H1 (cell line): ENCODE measurements at places on chromosomes 4 and X. TPM values are rescaled to one million over a fixed set of nuclear protein-coding genes. Genes with fewer than 3 reads are reported as not detected.

DNA sequence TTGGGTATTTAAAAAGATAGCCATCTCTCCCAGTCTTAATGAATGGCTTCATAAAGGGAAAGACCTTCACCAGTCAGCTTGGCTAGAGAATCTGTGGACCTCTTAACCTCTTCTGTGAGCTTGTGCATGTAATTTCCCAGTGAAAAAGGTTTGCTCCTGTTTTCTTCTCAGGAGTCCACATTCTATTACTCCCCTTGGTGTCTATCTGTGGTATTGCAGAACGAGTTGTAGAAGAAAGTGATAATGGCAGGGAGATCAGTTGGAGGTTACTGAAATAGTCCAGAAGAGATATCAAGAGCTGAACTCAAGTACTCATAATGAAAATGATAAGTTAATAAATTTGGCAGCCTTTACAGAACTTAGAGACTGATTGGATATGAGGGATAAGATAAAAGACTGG, 16.5 kb upstream of the VAMP7 start:
- H3K27ac ChIP-seq: no peak overlapping the region
- DNase-seq: no peak
- no peaks in the 10 kb centered on the region for H3K4me1 ChIP-seq
- no peaks in the 10 kb centered on the region for H3K27me3 ChIP-seq

DNA sequence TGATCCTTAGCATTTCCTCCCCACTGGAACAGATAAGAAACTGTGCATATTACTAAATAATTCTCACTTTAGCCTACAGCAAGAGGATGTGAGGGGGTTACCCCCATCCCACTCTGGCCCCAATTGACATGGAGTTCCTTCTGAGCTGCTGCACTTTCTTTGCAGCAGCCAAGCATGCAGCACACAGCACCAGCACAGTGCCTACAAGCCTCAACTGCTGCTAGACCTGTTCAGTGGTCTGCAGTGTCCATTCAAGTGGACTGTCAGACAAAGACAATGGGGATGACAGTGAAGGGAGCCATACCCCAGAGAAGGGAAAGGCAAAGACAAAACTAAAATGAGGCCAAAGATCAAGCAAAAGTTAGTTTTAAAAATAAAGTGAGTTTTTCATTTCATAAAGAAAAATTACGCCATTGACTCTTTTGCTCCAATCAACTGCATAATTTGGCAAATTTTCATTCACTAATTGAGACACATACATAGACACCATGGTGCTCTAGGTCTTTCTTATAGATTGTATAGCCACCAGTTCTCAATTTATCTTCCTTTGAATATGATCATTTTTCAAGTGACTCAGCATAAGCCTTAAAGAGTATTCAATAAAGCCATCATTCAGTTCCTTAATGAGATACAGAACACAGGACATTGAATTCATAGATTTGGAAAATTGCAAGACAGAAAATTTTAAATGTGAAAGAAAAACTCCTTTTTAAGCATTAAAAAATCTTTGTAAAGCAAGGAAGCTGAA, 410.6 kb downstream of the HNRNPD start:
- H3K4me1 ChIP-seq: no peaks in the 10 kb centered on the region
- no peak for DNase-seq
- H3K4me3 ChIP-seq: no peak overlapping the region
- H3K27ac ChIP-seq: no peak overlapping the region
- H3K27me3 ChIP-seq: no peaks in the 10 kb centered on the region

- no peak overlapping the region for H3K27ac ChIP-seq
- DNase-seq: no peak
- no peak overlapping the region for H3K4me3 ChIP-seq
- H3K36me3 ChIP-seq: no peaks in the 10 kb centered on the region
Observed at GRCh38 chr4:7956270-7956808, 16.7 kb upstream of the AFAP1 start.

GRCh38 chr4:116515959-116516358, 569.4 kb downstream of the TRAM1L1 start:
- no peaks in the 10 kb centered on the region; the same call in 1 of the 2 replicates for H3K4me1 ChIP-seq
- H3K4me3 ChIP-seq: no peak overlapping the region
- no peak for DNase-seq
- no peaks in the 10 kb centered on the region for H3K27me3 ChIP-seq
- no peak overlapping the region for H3K27ac ChIP-seq

- H3K27me3 ChIP-seq: no peaks in the 10 kb centered on the region
- H3K4me1 ChIP-seq: no peaks in the 10 kb centered on the region
- no peak for DNase-seq
- no peak overlapping the region for H3K27ac ChIP-seq
- no peak overlapping the region for H3K4me3 ChIP-seq
- no peaks in the 10 kb centered on the region for H3K36me3 ChIP-seq
Observed at GRCh38 chrX:19198473-19198872, 76.2 kb upstream of the ADGRG2 start.

DNA sequence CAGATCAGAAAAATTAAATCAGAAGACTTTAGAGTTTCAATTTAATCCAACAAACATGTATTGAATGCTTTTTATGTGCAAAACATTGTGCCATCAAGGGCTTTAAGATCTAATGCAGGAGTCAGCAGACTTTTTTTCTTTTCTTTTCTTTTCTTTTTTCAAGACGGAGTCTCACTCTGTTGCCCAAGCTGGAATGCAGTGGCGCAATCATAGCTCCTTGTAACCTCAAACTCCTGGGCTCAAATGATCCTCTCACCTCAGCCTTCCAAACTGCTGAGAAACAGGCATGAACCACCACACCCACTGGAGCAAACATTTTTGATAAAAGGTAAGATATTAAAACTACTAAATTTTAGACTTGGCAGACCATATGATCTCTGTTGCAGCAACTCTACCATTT, 24.6 kb upstream of the LRBA start:
- H3K4me3 ChIP-seq: no peak overlapping the region
- H3K27ac ChIP-seq: no peak overlapping the region
- H3K4me1 ChIP-seq: no peaks in the 10 kb centered on the region
- no peaks in the 10 kb centered on the region; the same call in 1 of the 2 replicates for H3K36me3 ChIP-seq
- no peak for DNase-seq

DNA sequence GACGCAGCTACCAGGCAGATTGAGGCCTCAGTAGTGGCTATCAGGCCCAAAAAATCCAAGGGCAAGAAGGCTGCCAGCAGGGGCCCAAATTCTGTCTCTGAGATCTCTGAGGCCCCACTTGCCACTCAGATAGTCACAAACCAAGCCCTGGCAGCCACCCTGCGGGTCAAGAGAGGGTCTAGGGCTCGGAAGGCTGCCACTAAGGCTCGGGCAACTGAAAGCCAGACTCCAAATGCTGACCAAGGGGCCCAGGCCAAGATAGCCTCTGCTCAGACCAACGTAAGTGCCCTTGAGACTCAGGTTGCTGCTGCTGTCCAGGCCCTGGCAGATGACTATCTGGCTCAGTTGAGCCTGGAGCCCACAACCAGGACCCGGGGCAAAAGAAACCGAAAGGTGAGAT, 2.8 kb downstream of the TRO start:
- H3K27me3 ChIP-seq: no peaks in the 10 kb centered on the region
- H3K4me3 ChIP-seq: no peak overlapping the region
- no peak overlapping the region for H3K27ac ChIP-seq
- H3K4me1 ChIP-seq: no peaks in the 10 kb centered on the region

GRCh38 chr4:76197971-76198410, 15.6 kb downstream of the SCARB2 start:
- no peaks in the 10 kb centered on the region for H3K27me3 ChIP-seq
- no peak for DNase-seq
- H3K4me1 ChIP-seq: no peaks in the 10 kb centered on the region; the same call in 1 of the 2 replicates
- no peak overlapping the region for H3K27ac ChIP-seq

GRCh38 chr4:101970547-101971155, 180.1 kb downstream of the BANK1 start:
- H3K27me3 ChIP-seq: no peaks in the 10 kb centered on the region
- no peaks in the 10 kb centered on the region for H3K36me3 ChIP-seq
- H3K4me3 ChIP-seq: no peak overlapping the region
- no peak for DNase-seq
- H3K4me1 ChIP-seq: no peaks in the 10 kb centered on the region
- H3K27ac ChIP-seq: no peak overlapping the region

- no peak for DNase-seq
Observed at GRCh38 chrX:101359966-101360365, 11.4 kb upstream of the TIMM8A start.

GRCh38 chrX:37812110-37812509, 32.3 kb downstream of the CYBB start:
- no peaks in the 10 kb centered on the region for H3K27me3 ChIP-seq
- H3K27ac ChIP-seq: no peak overlapping the region
- H3K4me1 ChIP-seq: no peaks in the 10 kb centered on the region
- no peak for DNase-seq
- no peak overlapping the region for H3K4me3 ChIP-seq

DNA sequence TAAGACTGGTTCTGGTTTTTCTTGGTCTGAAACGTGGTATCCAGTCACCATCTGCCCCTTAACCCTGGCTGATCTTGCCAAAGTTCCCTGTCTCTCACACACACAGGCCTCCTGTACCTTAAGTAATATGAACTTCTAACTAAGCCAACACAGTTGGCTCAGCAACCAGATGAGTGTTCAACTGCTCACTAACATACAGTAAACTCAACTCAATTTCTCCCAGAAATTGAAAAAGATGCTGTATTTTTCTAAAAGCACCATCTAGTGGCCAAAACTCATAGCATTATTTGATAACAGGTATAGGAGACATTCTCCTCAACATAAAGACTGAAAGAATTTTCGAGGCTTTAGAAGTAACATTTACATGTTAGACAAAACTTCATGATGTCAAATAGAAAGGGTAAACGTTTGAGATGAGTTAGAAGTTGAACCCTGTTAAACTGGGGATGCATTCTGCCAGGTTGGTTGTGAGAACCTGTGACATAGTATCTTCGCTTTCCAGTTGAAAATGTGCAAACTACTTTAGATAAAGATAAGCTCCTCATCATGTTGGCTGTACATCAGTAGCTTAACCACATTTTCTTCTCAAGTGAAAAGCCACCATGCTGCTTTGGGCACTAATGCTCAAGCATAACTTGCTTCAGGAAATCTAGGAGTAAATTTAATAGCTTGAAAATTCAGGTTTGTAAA, 31.2 kb downstream of the CCNI start:
- H3K36me3 ChIP-seq: peaks cover 21% of the 10 kb centered on the region
- no peaks in the 10 kb centered on the region for H3K27me3 ChIP-seq
- no peak overlapping the region for H3K4me3 ChIP-seq
- no peaks in the 10 kb centered on the region; the same call in 1 of the 2 replicates for H3K4me1 ChIP-seq
- DNase-seq: no peak

GRCh38 chr4:88208156-88208555, 49.7 kb upstream of the ABCG2 start:
- DNase-seq: no peak
- no peaks in the 10 kb centered on the region for H3K36me3 ChIP-seq
- no peak overlapping the region for H3K4me3 ChIP-seq
- H3K4me1 ChIP-seq: no peaks in the 10 kb centered on the region
- H3K27ac ChIP-seq: no peak overlapping the region

DNA sequence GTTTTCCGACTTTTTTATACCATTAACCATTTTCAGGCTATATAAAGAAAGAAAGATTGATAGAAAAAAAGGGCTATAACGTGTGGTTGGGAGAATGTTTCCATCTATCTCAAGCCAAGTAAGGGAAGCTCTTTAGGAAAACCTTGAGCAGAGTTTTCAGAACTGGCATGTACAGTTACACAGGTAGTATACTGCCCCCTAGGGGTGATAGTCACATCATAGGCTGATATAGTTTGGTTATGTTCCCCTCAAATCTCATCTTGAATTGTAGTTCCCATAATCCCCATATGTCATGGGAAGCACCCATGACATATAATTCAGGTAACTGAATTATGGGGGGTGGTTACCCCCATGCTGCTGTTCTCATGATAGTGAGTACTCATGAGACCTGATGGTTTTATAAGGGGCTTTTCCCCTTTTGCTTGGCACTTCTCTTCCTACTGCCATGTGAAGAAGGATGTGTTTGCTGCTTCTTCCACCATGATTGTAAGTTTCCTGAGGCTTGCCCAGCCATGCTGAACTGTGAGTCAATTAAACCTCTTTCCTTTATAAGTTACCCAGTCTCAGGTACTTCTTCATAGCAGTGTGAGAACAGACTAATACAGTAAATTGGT, 186.8 kb downstream of the TMA16 start:
- H3K36me3 ChIP-seq: no peaks in the 10 kb centered on the region
- DNase-seq: no peak
- no peaks in the 10 kb centered on the region for H3K27me3 ChIP-seq
- no peak overlapping the region for H3K4me3 ChIP-seq
- H3K27ac ChIP-seq: no peak overlapping the region

- no peak overlapping the region for H3K4me3 ChIP-seq
- no peaks in the 10 kb centered on the region for H3K27me3 ChIP-seq
- H3K36me3 ChIP-seq: no peaks in the 10 kb centered on the region
- no peak overlapping the region for H3K27ac ChIP-seq
- DNase-seq: no peak
- H3K4me1 ChIP-seq: no peaks in the 10 kb centered on the region
Observed at GRCh38 chr4:163663454-163664225, 169.2 kb downstream of the TMA16 start.

GRCh38 chrX:113675278-113675677, 834.6 kb upstream of the AMOT start:
- H3K4me3 ChIP-seq: no peak overlapping the region
- no peaks in the 10 kb centered on the region for H3K36me3 ChIP-seq
- no peaks in the 10 kb centered on the region for H3K27me3 ChIP-seq

GRCh38 chrX:24117258-24117657, 32.3 kb upstream of the ZFX start:
- no peaks in the 10 kb centered on the region for H3K27me3 ChIP-seq
- no peaks in the 10 kb centered on the region for H3K36me3 ChIP-seq
- H3K27ac ChIP-seq: no peak overlapping the region

DNA sequence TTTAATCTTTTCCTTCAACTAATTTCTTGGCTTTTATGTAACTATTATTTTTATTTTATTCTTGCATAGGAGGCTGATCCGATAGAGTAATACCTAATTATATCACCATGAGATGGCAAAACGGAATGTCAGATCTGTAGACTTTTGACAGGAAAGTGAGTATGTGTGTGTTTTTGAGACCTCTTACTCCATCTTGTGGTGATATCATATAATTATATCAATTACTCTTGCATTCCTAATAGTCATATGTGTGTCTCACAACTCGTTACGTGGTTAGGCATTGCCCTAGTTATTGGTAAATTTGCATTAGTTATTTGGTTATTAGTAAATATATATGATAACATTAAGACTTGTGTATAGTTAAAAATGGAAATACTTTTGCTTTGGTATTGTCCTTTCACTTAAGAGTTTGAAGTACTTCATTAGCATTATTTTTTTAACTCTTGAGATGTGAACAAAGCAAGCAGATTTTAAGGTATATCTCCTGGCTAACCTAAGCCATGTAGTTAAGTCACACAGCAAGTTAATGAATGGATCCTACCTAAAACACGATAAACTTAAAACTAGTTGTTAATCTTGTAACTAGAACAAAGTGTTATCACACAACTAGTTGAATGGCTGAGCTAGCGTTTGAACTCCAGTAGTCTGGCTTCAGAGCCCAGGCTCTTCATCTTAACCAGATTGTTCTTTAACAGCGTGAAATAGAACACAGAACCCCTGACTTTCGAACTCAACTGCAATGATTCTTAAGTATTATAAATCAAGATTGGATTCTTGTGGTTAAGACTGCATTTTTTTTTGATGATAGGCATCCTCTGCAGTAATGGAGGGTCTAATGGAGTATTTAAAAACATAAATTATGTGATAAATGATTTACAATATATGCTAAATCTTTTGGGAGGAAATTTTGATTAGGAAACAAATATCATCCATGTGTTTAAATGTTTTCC, 67.1 kb downstream of the PGRMC2 start:
- no peak overlapping the region for H3K27ac ChIP-seq
- H3K4me3 ChIP-seq: no peak overlapping the region
- no peaks in the 10 kb centered on the region for H3K36me3 ChIP-seq
- no peaks in the 10 kb centered on the region for H3K27me3 ChIP-seq
- no peaks in the 10 kb centered on the region for H3K4me1 ChIP-seq

- no peaks in the 10 kb centered on the region for H3K27me3 ChIP-seq
- no peaks in the 10 kb centered on the region; the same call in 1 of the 2 replicates for H3K4me1 ChIP-seq
- no peak for DNase-seq
Observed at GRCh38 chr4:134202166-134202956, 772 bp upstream of the PABPC4L start.

The CXCL3 gene
- 5.2 TPM in 2 replicates for total RNA-seq

The TSPAN7 gene
- 31.7 and 32.1 TPM in 2 replicates for total RNA-seq
